ENCODE measurements at places on chromosomes 2 and 18.

DNA sequence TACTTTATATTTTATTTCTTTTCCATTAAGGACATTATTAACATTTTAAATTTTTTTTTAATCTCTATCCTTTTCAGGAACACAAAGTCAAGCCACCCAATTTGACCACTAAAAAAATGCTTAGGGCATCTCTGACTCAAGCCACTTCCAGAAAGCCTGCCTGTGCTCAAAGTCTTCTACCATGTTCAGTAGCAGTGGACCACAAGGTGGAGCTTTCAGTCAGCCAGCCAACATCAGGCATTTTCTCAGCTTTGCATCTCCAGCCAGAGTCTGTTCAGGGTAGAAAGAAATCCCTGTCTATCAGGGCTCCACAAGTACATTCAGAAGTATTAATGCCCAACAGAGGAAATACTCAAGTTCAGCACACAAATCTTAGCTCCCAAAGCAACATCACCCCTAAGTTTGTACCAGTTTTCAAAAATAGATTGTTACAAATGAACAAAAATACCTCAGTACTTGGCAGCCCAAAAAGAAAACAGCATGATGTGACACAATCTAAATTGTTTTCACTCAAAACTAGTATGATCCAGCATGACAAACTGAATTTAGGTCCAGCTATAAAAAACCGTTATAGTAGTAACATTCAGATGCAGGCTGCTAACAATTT is 37.6 kb downstream of the C18orf63 start:
- DNase-seq = peak; percentile 29

DNA sequence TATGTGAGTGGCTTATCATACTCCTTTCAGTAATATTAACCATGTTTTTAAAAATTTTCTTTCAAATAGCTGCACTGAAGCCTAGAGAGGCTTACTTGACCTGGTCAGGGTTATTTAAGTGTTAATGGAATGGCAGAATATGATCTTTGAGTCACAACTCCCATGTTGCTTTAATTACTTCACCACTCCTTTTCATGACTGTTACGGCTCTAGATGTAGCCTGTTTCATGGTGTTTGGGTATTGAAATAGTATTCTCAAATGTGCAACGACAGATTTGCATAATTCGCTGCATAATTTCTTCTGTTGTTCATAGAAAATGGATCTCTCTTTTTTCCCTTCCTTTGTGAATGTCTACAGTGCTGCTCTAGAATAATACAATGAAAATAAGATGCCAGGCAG is 51.6 kb upstream of the PLA2R1 start:
- no peak for DNase-seq

DNA sequence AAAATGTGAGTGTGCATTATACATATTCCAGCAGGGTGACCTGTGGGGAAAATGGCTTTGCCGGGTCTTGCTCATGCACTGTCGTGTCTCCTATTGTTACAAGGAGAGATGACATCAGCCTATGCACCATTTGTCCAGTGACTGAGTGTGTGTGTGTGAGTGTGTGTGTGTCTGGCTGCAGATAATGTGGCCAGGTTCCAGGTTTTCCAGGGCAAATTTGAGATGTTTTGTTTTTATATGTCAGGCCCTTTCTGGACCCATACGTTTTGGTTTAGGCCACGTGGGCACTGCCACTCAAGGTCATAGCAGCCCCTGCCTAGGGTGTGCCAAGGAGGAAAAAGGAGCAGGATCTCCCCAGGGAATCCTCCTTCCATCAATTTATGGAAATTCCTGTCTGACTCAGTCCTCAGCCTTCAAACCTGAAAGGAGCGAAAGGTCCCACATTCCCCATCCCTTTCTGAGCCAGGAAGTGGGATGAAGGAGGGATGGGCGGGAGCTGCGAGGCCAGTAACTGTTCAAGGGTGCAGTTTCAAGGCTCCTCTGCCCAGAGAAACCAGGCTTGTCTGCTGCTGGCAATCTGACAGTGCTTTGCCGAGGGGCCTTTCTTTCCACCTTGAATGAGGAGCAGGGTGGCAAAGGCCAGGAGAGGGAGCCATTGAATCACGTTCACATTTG is 93.0 kb upstream of the SMAD2 start:
- peak; percentile 52 for DNase-seq

GRCh38 chr18:30527226-30527625 is 515.3 kb downstream of the DSC3 start:
- no peak for DNase-seq

- DNase-seq = no peak
Observed at GRCh38 chr2:137237055-137237454, 471.7 kb downstream of the THSD7B start.

DNA sequence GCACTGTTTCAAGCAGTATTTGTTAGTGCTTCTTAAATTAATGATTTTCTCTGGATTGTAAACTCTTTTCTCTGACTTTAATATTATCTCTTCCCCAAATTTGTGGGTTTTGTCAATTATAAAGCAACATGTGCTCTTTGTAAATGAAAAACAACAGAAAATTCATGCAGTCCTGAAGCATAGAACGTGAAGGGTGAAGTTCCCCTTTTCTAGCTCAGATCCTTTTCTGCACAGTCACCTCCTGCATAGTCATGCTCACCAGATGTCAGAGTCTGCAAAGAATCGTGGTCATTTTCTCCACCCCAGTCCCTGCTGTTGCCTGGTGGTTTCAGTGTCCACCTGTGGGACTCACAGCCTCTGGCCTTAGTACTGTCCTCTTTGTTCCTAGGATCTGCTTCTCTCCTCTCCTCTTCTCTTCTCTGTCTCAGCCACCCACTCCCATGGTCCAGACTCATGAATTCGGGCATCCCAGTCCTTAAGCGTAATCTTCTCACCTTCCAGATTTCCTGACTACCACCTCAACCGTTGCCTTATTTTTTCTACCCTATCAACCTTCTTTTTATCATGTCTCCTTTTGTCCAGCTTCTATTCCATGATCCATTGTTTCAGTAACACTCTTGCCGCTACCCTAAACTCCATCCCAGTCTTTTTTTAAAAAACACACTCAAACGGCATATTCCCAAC is 229.1 kb downstream of the RTP5 start:
- no peak for DNase-seq

- DNase-seq = no peak
Observed at GRCh38 chr2:133753665-133754064, 185.4 kb upstream of the NCKAP5 start.

Data from HCT116 (cell line).